ENCODE measurements at places on chromosomes 6 and 20. TPM values are rescaled to one million over a fixed set of nuclear protein-coding genes. Genes with fewer than 3 reads are reported as not detected.

GRCh38 chr6:152078001-152078400 is 270.5 kb downstream of the ESR1 start:
- H3K36me3 ChIP-seq, result no peaks in the 10 kb centered on the region
- H3K4me1 ChIP-seq, result peaks cover 5% of the 10 kb centered on the region
- no peaks in the 10 kb centered on the region for H3K27me3 ChIP-seq
- no peak overlapping the region for H3K4me3 ChIP-seq
- DNase-seq, result no peak

DNA sequence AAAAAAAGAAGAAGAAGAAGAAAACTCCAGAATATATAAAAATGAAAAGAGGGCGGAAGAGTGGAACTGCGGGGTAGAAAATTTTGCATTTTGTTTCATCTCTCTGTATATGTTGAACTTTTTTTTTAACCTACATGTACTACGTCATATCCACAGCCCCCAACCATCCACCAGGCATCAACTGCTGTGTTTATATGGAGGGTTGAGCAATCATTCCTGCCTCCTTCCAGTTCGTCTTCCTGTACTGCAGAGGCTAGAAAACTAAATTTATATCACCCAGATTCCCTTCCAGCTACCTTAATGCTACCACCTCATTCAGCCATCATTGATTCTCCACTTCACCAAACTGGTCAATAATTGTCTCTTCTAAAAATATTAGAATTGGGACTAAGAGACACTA is 9.5 kb upstream of the SIGLEC1 start:
- DNase-seq, result no peak
- no peaks in the 10 kb centered on the region for H3K36me3 ChIP-seq
- H3K4me1 ChIP-seq, result no peaks in the 10 kb centered on the region
- H3K4me3 ChIP-seq, result no peak overlapping the region

DNA sequence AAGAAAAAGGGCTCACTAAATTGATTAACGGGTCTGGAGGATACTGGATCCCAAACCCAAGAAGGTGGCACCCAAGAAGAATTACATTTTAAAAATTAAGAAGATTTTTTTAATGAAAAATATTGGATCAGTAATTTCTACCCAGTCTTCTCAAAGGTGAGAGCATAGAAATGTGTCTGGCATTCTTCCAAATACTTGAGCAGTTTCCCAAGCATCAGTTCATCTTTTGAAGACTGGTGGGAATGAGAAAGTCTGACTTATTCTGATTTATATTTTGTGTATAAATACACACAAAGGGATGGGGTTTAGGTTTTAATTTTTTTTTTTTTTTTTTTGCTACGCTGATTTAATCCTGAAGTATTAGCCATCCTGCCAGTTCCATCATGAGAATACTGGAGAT is 3.3 kb downstream of the MGME1 start:
- H3K27me3 ChIP-seq, result no peaks in the 10 kb centered on the region
- no peak overlapping the region for H3K4me3 ChIP-seq
- no peak overlapping the region for H3K27ac ChIP-seq

DNA sequence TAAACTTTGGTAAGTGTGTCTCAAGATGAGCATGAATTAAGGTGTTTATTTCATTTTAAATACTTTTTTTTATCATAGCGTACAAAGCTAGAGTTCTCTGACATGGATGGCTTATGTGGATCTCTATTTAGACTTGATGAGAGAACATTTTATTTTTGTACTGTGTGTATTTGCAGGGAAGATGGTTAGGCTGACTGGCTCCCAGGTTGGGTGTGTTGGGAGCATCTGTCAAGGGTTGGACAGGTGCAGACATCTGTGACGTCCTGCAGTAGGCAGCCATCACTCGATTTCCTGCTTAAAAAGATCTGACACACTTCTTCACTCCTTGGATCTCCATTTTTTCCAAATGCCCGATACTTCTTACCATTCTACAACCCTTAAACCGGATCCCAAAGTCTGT is 221.9 kb upstream of the QKI start:
- DNase-seq, result no peak
- no peak overlapping the region for H3K4me3 ChIP-seq
- no peaks in the 10 kb centered on the region for H3K27me3 ChIP-seq
- no peaks in the 10 kb centered on the region for H3K4me1 ChIP-seq
- no peak overlapping the region for H3K27ac ChIP-seq

DNA sequence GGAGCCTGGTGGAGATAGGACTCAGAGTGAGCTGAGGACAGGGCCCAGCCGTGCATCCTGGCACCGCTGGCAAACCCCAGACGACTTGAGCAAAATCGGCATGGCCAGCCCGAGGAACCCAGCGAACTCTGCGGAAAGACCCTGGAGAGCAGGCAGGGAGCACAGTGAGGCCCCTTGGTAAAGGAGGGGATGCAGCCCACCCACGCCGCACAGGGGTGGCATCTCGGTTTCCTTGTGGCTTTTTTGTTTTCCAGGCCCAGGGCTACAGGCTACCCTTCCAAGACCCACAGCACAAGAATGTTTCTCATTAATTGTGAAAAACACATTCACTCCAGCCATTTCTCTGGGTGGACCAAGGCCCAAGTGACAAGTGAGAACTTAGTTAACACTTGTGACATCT is 71.4 kb downstream of the BMP7 start:
- H3K4me1 ChIP-seq, result no peaks in the 10 kb centered on the region
- no peak for DNase-seq
- no peaks in the 10 kb centered on the region for H3K27me3 ChIP-seq
- H3K27ac ChIP-seq, result no peak overlapping the region

GRCh38 chr6:12336121-12336971 is 46.2 kb downstream of the EDN1 start:
- no peaks in the 10 kb centered on the region for H3K36me3 ChIP-seq
- no peaks in the 10 kb centered on the region for H3K27me3 ChIP-seq
- no peak for DNase-seq
- no peaks in the 10 kb centered on the region for H3K4me1 ChIP-seq
- H3K4me3 ChIP-seq, result no peak overlapping the region
- H3K27ac ChIP-seq, result no peak overlapping the region

GRCh38 chr20:36926653-36927200 is 24.8 kb downstream of the SAMHD1 start:
- peaks cover 5% of the 10 kb centered on the region for H3K4me1 ChIP-seq
- no peak overlapping the region for H3K27ac ChIP-seq
- no peaks in the 10 kb centered on the region for H3K27me3 ChIP-seq
- no peaks in the 10 kb centered on the region for H3K36me3 ChIP-seq

- no peak overlapping the region for H3K4me3 ChIP-seq
- no peak overlapping the region for H3K27ac ChIP-seq
- no peaks in the 10 kb centered on the region for H3K4me1 ChIP-seq
- no peak for DNase-seq
Observed at GRCh38 chr6:168475188-168476013, 34.4 kb downstream of the SMOC2 start.

- DNase-seq, result no peak
- H3K36me3 ChIP-seq, result no peaks in the 10 kb centered on the region
- H3K27ac ChIP-seq, result no peak overlapping the region
- H3K4me1 ChIP-seq, result no peaks in the 10 kb centered on the region
- H3K27me3 ChIP-seq, result no peaks in the 10 kb centered on the region
Observed at GRCh38 chr6:137903933-137904821, 37.1 kb downstream of the TNFAIP3 start.

- no peaks in the 10 kb centered on the region for H3K4me1 ChIP-seq
- no peak overlapping the region for H3K27ac ChIP-seq
- no peaks in the 10 kb centered on the region for H3K27me3 ChIP-seq
- H3K36me3 ChIP-seq, result no peaks in the 10 kb centered on the region
- H3K4me3 ChIP-seq, result no peak overlapping the region
- DNase-seq, result no peak
Observed at GRCh38 chr20:1430004-1430451, 36.6 kb downstream of the NSFL1C start.

GRCh38 chr6:167682125-167682524 is 144.6 kb upstream of the AFDN start:
- no peaks in the 10 kb centered on the region for H3K36me3 ChIP-seq
- peaks cover 14% of the 10 kb centered on the region for H3K4me1 ChIP-seq
- no peak for DNase-seq

GRCh38 chr6:79971193-79971592 is 23.8 kb upstream of the ELOVL4 start:
- no peaks in the 10 kb centered on the region for H3K36me3 ChIP-seq
- DNase-seq, result no peak
- H3K27ac ChIP-seq, result no peak overlapping the region
- no peaks in the 10 kb centered on the region for H3K27me3 ChIP-seq

GRCh38 chr6:40799296-40800140 is 212.4 kb upstream of the LRFN2 start:
- H3K4me1 ChIP-seq, result no peaks in the 10 kb centered on the region
- H3K27ac ChIP-seq, result no peak overlapping the region
- no peak overlapping the region for H3K4me3 ChIP-seq
- no peaks in the 10 kb centered on the region for H3K27me3 ChIP-seq

- H3K4me1 ChIP-seq, result peaks cover 18% of the 10 kb centered on the region
- DNase-seq, result no peak
- no peak overlapping the region for H3K27ac ChIP-seq
- no peak overlapping the region for H3K4me3 ChIP-seq
- H3K27me3 ChIP-seq, result no peaks in the 10 kb centered on the region
Observed at GRCh38 chr6:143700684-143701348, 23.1 kb downstream of the PHACTR2 start.

- H3K27ac ChIP-seq, result no peak overlapping the region
- H3K27me3 ChIP-seq, result no peaks in the 10 kb centered on the region
- H3K4me1 ChIP-seq, result no peaks in the 10 kb centered on the region
- DNase-seq, result no peak
- H3K4me3 ChIP-seq, result no peak overlapping the region
Observed at GRCh38 chr20:62557462-62557861, 81.7 kb upstream of the GATA5 start.

DNA sequence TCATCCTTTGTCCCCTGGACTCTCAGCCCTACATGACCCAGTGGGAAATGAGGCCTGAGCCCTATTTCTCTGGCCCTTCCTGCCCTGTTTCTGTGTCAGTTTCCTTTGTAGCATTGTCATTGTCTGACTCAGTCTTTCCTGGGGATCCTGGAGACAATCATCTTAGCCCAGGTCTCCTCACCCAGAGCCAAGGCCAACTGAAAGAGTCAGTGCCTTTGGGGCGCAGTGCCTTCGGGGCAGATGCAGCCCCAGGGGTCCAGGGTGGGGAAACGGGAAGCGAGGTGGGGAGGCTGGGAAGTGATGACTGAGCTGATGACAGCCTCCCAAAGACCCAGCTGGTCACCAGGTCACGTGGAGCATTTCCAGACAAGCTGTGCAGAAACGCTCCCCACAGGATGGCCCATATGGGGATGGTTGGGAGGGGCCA is 93.3 kb upstream of the SULF2 start:
- H3K27me3 ChIP-seq, result no peaks in the 10 kb centered on the region
- no peak overlapping the region for H3K4me3 ChIP-seq
- H3K36me3 ChIP-seq, result no peaks in the 10 kb centered on the region
- H3K27ac ChIP-seq, result no peak overlapping the region

GRCh38 chr6:86251106-86251505 is 608.4 kb upstream of the SYNCRIP start:
- H3K27me3 ChIP-seq, result no peaks in the 10 kb centered on the region
- DNase-seq, result no peak
- peaks cover 1% of the 10 kb centered on the region for H3K4me1 ChIP-seq
- no peak overlapping the region for H3K27ac ChIP-seq

DNA sequence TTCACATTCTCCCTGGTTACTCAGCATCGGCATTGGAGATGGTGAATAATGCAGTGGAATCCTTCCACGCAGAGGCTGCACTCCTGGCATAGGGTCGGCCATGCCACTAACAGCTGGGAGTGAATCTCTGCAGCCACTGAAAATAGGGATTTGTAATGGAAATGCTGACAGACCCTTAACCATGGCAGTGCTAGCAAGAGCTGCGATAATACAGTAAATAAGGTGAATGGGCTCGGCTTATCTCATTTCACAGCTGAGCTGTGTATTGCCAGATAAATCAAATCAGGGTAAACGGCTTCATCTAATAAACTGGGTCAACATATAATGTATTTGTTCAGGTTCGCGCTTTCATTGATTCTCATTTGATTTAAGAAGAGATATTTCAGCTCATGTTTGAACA is 156.8 kb downstream of the SLC35B3 start:
- H3K27me3 ChIP-seq, result no peaks in the 10 kb centered on the region
- DNase-seq, result no peak
- no peaks in the 10 kb centered on the region for H3K36me3 ChIP-seq
- no peak overlapping the region for H3K27ac ChIP-seq
- no peaks in the 10 kb centered on the region for H3K4me1 ChIP-seq
- no peak overlapping the region for H3K4me3 ChIP-seq

DNA sequence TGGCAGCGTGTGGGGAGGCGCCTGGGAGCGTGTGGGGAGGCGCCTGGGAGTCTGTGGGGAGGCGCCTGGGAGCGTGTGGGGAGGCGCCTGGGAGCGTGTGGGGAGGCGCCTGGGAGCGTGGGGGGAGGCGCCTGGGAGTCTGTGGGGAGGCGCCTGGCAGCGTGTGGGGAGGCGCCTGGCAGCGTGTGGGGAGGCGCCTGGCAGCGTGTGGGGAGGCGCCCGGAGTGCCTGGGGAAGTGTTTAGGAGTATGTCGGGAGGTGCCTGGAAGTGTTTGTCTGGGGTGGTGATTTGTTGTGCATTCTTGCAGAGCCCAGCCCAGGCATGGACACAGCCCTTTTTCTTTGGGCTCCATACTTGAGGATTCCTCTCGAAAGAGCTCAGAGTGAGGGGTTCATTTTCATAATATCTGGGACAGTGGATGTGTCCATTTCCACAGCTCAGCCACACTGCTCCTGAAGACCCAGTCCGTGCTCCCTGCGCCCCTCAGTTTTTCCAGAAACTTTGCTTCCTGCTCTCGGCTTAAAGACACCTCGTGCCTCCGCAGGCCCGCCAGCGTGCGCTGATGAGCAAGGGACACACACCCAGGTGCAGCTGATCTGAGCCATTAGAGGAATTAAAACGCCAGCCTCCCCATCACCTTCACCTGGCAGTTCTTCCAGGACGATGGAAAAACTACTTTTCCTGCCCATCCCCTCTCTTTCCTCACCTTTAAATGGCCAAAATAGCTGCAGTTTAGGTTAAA is 172.2 kb upstream of the THBS2 start:
- no peak overlapping the region for H3K27ac ChIP-seq
- H3K4me1 ChIP-seq, result peaks cover 14% of the 10 kb centered on the region
- H3K4me3 ChIP-seq, result no peak overlapping the region

GRCh38 chr20:967796-968742 is 34.0 kb downstream of the RSPO4 start:
- no peaks in the 10 kb centered on the region for H3K36me3 ChIP-seq
- no peaks in the 10 kb centered on the region for H3K4me1 ChIP-seq
- H3K4me3 ChIP-seq, result no peak overlapping the region
- H3K27ac ChIP-seq, result no peak overlapping the region
- no peaks in the 10 kb centered on the region for H3K27me3 ChIP-seq
- no peak for DNase-seq

GRCh38 chr20:44495802-44496481 is 20.3 kb downstream of the TTPAL start:
- no peak for DNase-seq
- H3K4me1 ChIP-seq, result peaks cover 2% of the 10 kb centered on the region
- no peak overlapping the region for H3K27ac ChIP-seq
- H3K27me3 ChIP-seq, result no peaks in the 10 kb centered on the region
- H3K4me3 ChIP-seq, result no peak overlapping the region
- no peaks in the 10 kb centered on the region for H3K36me3 ChIP-seq

- no peaks in the 10 kb centered on the region for H3K4me1 ChIP-seq
- no peak overlapping the region for H3K4me3 ChIP-seq
- no peak overlapping the region for H3K27ac ChIP-seq
- no peak for DNase-seq
- no peaks in the 10 kb centered on the region for H3K36me3 ChIP-seq
Observed at GRCh38 chr6:21511891-21512550, 81.5 kb upstream of the SOX4 start.

Gene UTRN
- total RNA-seq, result 105 TPM

Gene STK35
- total RNA-seq, result 15.0 TPM

Gene TREML2
- not detected for total RNA-seq

Gene RIPOR3
- total RNA-seq, result 11.3 TPM

Gene GRM1
- 0.10 TPM for total RNA-seq

Gene FLRT3
- total RNA-seq, result 6.7 TPM

Gene CRYBG1
- total RNA-seq, result 7.4 TPM

Gene GJA10
- total RNA-seq, result not detected

Gene LGSN
- not detected for total RNA-seq

Gene WFDC12
- not detected for total RNA-seq

Gene TMEM217
- total RNA-seq, result 2.1 TPM

Data from ovary (tissue), 10 donors.